ENCODE measurements at places on chromosomes 16 and 17.

GRCh38 chr16:67966549-67967182 is 1.8 kb downstream of the SLC12A4 start:
- no peak for DNase-seq

DNA sequence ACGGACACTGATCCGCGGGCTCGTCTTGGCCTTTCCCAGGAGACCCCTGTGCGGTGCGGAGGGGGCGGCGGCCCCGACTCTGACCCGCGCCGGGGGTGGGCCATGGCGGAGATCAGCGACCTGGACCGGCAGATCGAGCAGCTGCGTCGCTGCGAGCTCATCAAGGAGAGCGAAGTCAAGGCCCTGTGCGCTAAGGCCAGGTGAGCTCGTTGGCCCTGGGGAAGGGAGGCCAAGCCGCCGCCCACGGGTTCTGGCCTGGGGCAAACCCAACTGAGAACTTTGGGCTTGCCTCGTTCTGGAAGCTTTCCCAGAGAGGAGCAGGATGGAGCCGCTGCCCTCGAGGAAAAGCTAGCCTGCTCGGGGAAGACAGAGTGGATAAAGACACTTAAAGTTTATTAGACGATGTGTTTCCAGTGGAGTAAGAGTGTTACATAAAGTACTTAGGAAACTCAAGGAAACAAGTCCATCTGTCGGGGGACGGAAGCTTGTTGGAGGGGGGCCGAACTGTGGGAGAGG is 540 bp downstream of the PPP4C start:
- DNase-seq: no peak

GRCh38 chr17:81457917-81458555 is 54.6 kb downstream of the ACTG1 start:
- DNase-seq: no peak

DNA sequence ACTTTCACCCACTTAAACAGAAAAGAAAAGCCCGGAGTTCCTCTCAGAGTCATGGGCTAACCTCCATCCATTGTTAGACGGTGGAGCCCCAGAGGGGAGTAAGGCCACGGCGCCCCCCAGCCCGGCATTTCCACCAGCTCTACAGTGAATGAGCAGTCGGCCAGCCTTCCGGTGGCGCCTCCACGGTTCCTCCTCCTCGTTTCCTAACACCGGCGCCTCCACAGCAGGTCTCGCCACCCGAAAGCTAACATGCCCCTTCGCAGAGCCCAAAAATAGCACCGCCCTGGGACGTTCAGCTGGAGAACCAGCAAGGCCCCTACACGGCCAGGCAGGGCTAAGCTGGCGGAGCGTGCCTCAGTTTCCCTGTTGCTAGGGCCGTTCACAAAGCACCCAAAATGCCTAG is 858 bp downstream of the MMD start:
- DNase-seq: no peak

- no peak for DNase-seq
Observed at GRCh38 chr16:72242757-72243156, 70.8 kb upstream of the PMFBP1 start.

DNA sequence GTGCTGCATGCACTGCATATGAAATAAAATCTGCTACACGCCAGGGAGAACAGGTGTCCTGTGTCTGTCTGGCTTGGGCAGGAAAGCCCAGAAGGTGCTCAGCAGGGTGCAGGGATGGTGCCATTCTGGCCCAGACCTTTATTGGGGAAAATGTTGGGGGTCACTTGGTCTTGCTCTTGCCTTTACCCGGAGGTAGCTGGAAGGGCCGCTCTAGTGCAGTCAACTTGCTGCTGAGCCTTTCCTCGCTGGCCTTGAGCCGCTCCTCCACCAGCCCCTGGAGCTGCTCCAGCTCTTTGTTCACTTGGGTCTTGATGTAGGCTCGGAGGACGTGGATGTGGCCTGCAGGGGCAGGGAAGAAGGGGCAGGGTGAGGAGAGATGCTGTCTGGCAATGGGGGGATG is 4.5 kb downstream of the CFAP119 start:
- no peak for DNase-seq

GRCh38 chr17:33981711-33982601 is 273.1 kb upstream of the CCL2 start:
- DNase-seq: no peak

DNA sequence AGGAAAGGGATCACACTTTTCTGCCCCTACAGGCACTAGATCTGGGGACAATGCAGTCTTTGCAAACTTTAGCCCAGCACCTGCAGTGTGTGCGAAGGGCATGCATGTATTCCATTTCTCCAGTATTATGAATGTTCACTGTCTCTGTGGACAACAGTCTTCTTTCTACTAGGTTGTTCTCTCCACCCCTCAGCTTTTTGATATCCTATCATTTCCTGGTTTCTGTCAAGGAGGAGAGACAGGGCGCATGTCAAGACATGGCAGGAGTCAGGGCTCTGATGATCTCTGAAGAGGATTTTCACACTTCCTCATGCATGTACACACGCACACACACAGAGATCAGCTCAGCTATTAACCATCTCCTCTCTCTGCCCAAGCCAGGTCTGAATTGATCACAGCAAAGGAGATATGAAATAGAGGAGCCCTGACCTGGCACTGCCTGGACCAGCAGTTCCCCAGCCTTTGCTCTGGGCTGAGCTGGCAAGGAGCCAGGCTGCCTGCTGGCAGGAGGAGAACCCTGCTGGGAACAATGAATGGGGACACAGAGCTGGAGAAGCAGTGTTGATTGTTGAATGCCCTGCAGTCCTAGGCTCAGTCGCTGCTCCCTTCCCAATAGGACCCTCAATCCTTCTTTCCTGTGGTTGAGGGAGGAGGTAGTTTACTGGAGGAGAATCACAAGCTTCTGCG is 2.6 kb downstream of the GPR179 start:
- no peak for DNase-seq

GRCh38 chr16:86219655-86220445 is 290.5 kb upstream of the FOXF1 start:
- DNase-seq: no peak

DNA sequence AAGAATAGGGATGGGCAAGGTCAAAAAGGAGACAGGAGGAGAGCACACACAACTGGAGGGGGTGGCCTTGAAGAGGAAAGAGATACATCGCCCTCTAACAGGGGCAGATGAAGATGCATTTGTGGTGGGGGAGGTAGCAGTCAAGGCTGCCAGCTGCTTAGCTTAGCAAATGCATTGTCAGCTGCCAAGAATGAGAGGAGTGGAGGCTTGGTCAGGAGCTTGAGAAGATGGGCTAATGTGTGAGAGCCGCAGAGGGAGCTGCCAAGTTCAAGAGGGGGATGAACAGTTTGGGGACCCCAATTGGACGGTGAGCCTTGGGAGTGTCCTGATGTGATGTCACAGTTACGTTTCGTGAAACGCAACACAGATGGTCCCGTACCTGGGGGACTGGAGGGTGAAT is 28.9 kb upstream of the GNA13 start:
- no peak for DNase-seq

- no peak for DNase-seq
Observed at GRCh38 chr17:61475726-61476125, 23.5 kb downstream of the TBX4 start.

- DNase-seq: no peak
Observed at GRCh38 chr17:4956493-4957061, 5.7 kb downstream of the ENO3 start.

GRCh38 chr17:2683912-2684311 is 27.7 kb downstream of the CLUH start:
- no peak for DNase-seq

GRCh38 chr16:12612598-12613101 is 191.0 kb downstream of the CPPED1 start:
- DNase-seq: no peak

GRCh38 chr17:2237521-2237921 is 66.1 kb downstream of the SMG6 start:
- no peak for DNase-seq

GRCh38 chr17:2386400-2387085 is 14.3 kb downstream of the MNT start:
- DNase-seq: no peak

GRCh38 chr17:67620636-67621035 is 97.1 kb upstream of the NOL11 start:
- no peak for DNase-seq

GRCh38 chr16:28063591-28064061 is at the start of gene GSG1L:
Gene GSG1L (minus strand): TSS chr16:28063714. CDS start chr16:28063424, 290 bp downstream.
- no peak for DNase-seq

- no peak for DNase-seq
Observed at GRCh38 chr16:20051147-20051546, 22.5 kb downstream of the GPR139 start.

DNA sequence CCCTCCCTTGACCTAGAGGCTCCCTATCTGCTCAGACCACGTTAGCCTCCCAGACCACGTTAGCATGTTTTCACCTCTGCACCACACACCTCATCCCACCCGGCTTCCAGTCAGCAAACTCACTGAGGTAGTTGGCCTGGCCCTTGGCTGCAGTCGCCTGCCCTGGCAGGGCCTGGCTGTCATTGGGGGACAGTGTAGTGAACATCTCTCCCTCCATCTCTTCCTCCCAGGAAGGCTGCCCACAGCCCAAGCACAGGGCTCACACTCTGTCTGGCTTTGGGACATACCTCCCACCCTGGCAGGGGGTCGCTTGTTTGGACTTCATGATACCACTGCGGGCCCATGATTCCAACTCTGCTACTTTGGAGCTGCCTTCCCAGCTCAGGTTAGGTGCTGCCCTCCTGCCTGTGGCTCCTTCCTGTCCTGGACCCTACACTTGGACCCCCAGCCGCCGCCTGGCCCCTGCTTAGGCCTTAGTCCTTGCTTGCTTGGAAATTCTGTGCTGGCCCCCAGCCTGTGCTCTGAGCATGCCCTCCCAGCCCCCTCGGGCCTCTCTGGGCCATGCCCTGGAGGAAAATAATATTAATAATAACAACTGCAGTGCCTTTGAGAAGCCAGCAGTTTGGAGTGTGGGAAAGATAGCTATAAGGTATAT is 167.7 kb downstream of the COPRS start:
- no peak for DNase-seq

GRCh38 chr16:79154086-79154485 is 446.5 kb downstream of the MAF start:
- DNase-seq: no peak

DNA sequence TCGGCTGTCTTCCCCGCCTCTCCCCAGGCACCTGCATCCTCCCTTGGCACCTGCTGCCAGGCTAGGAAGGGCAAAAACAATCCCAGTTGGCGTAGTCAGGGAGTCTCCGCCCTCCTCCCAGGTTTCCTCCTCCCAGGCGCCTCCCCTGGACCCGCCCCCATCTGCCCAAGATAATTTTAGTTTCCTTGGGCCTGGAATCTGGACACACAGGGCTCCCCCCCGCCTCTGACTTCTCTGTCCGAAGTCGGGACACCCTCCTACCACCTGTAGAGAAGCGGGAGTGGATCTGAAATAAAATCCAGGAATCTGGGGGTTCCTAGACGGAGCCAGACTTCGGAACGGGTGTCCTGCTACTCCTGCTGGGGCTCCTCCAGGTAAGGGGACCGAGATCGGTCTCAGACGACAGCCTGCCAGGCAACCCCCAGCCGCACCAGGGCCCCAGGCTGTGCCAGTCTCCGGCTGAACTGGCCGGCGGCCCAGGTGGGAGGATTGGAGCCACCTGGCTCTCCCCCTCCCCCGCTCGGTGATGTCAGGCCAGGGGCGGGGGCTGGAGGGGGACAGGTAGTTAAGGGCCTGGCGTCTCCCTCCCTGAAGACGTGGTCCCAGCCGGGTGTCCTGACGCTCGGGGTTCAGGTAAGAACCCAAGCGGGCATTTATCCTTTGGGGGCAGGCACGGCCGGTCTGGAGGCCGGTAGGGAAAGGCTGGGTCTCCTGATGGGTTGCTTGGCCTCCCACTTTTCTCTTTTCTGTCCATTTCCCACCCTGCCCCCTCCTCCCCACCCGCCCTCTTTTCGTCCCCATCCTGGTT is at the start of gene GRB7:
GRB7 (plus strand) TSS at position 179 of the 808 bp plus-strand sequence. CDS start 4,364 bp downstream, outside the sequence.
- DNase-seq: no peak

GRCh38 chr16:8816967-8817655 is 19.5 kb downstream of the PMM2 start:
- no peak for DNase-seq

DNA sequence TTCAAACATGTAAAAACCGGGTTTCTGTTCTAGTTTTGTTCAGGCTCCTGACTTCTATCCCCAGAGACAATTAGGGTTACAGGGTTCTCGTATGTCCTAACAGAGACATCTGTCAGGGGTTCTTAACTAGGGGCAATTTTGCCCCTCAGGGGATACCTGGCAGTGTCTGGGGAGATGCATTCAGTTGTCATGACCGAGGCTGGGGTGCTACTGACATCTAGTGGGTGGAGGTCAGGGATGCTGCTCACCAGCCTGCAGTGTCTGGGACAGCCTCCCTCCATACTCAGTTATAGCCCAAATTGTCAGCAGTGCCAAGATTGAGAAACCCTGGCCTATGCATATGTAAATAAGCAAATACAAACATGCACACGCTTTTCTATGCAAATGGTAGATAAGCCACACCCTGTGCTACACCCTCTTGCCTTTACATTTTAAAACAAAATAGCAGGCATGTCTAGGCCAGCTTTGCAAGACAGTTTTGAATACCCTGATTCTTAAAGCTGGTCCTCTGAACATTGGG is 37.4 kb downstream of the CLEC16A start:
- no peak for DNase-seq

GRCh38 chr17:75181608-75182318 is 996 bp downstream of the SUMO2 start:
- DNase-seq: no peak

GRCh38 chr17:14552306-14552705 is 251.4 kb downstream of the HS3ST3B1 start:
- no peak for DNase-seq

DNA sequence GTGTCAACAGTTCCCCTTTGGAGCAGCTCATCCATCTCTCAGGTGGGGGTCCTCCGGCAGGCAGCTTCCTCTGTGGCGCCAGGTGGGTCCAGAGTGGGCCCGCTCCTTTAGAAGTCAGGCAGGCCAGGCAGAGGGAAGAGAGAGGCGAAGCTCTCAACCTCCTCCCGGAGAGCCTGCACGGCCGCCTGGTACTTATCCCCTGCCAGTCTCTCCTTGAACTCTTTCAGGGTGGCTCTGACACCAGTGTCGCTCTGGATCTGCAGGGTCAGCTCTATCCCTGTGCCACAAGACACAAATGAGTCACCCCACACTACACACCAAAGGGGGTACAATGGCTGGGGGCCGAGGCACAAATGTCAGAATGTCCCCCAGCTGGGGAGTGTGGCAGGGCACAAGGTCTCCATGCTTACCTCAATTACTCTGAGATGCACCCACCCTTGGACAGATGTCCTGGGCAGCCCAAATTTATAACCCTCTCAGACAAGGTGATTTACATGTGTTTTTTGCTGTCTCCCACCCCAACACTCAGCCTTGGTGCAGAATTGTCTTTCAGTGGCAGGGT is 13.6 kb downstream of the SMCR8 start:
- no peak for DNase-seq

DNA sequence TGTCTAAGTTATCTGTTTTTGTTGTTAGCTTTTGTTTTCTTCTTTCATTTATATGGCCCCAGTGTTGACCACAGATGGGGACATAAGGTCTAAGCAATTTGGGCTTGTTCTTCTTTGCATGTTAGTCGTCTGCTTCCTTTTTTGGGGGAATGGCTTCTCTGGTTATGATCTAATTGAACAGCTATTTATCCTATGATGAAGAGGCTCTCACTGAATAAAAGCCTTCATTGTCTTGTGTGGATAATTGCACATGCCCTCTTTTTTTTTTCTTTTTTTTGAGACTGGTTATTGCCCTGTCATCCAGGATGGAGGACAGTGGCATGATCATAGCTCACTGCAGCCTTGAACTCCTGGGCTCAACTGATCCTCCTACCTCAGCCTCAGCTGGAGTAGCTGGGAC is 13.7 kb downstream of the SMARCE1 start:
- no peak for DNase-seq
